ENCODE measurements at places on chromosomes 13 and 19.

GRCh38 chr19:39843919-39844793 lies 2.0 kb downstream of the FBL start:
- no peak for DNase-seq

- no peak for DNase-seq
Measured at GRCh38 chr19:1453525-1454364, 3.8 kb downstream of the APC2 start.

- no peak for DNase-seq
Measured at GRCh38 chr19:49333811-49334288, 1.4 kb upstream of the CD37 start.

DNA sequence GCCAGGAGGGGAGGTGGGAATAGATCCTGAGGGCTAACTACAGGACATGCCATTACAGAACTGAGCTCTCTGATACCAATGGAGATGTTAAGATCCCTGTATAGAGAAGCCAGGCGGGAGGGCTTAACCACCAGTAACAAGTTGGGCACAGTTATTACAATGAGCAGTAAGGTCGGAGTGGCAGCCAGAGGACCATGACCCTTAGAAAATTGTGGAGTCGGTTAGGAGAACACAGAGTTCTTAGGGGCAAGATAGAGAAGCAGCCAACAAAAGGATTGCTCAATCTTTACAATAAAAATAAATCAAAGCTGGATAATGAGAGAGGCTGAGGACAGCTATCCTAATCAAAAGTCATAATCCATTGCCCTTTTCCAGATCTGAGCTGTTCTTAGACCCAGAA lies 10.4 kb downstream of the CPB2 start:
- no peak for DNase-seq

DNA sequence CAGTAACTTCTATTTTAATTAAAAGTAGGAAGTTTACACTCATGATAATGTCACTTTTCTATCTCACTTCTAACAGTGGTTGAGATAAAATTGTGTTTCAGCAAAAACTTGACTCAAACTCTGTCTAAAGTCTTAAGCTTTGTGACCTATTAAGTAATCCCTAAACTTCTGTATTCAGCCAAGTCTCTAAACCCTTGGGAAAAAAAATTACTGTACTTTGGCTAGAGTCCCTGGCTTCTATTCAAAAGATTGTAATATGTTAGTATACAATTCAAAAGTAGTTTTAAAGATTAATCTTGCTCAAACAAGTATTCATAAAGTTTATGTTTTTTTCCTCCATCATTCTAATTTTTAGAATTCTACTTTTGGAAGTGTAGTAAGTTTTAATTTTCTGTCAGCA lies 1248.8 kb downstream of the UQCRFS1 start:
- no peak for DNase-seq

DNA sequence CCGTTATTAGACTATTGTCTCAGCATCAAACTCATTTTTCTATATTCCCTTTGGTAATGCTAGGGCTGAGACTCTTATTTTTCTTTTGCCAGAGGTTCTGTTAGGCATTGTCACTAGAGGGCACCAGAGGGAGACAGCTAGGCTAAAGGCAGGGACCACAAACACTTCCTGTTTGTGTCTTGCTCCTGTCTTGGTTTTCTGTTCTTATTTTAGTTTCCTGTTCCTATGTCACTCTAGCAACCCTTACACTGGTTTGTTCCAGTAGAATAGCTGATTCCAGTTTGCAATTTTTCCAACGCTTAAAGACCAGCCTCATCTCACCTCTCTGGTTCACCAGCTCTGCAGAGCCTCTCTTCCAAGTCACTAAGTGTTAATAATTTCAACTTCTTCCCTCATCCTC lies 772.0 kb downstream of the DIAPH3 start:
- DNase-seq: peak; percentile 44

GRCh38 chr13:71578048-71578447 lies 289.0 kb downstream of the DACH1 start:
- no peak for DNase-seq

DNA sequence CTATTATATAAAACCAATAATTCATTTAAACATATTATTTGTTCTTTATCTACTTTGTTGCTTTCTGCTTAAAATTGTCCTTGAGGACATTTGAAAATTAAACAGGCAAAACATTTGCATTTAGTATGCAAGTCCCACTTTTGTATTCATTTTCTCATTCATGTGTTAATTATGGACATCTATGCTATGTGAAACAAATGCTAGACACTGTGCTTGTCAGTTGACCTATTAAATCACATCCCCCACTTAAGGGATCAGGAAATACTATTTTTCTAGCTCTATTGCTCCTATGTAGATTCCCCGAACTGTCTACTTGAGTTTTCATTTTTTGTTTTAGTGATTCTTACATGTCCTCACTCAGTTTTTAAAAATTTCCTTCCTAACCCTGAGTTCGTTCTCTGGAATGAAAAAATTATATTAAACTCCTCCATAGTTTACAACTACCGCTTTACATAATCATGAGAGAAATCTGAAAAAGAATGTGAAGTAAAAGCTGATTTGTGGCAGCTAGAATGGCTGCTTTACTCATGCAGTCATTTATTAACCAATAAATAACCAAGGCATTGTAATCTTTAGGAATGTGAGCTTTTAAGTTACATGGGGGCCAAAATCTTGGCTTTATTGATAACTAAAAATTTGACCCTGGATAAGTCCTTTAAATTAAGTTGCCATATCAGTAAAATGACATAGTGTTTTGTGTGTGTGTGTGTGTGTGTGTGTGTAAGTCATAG lies 188.5 kb downstream of the LIG4 start:
- no peak for DNase-seq
